ENCODE measurements at places on chromosomes 7 and 10.

DNA sequence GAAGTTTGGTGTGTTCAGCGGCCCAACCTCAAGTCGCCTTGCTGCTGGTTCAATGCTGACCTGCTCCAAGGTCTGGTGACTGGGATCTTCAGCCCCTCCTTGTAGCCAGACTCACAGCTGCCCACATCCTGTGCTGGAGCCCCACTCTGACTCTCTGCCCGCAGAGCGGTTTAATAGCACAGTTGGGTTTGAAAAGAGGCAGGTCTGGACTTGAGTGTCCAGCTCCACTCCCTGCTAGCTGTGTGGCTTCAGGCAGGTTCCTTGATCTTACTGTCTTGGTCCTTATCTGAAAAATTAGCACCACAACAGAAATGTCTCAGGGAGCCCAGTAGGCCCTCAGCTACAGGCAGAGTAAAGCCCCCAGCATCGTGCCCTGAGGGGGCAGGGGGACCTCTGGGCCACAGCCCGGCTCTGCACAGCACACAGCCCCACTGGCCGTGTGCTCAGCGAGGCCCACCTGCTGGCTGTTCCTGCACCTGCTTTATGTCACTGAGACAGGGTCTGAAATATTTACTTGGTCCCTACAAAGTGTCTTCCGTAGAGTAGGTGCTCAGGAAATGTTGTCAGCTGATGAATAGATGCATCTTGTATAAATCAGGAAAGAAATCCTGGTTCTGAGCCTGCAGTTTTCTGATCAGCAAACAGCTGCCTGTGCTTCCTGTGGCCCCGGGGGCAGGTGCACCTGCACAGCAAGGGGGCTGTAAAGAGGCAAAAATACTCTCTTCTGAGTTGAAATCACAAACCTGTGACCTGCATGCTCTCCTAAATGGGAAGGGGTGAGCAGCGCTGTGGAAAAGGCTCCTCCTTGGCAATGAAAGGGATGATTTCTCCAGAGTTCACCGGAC, 155.5 kb downstream of the SVIL start:
- no peak for DNase-seq

DNA sequence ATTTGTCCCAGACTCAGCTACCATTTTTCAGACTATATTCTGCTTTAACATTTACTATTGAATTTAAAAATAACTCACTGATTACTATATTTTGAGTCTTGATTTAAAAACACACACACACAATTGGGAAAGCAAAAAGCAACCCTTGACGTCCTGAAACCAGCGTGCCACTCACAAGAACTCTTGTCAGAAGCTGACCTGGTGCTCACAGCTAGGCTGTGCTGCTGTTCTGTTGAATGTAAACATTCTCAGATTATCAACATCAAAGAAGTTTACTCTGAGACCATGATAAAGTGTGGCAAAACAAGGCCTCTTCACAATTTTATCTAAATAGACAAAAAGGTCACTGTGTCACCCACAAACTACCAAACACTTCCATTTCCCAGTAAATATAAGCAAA, 62.6 kb upstream of the CACNA2D1 start:
- DNase-seq, result no peak

DNA sequence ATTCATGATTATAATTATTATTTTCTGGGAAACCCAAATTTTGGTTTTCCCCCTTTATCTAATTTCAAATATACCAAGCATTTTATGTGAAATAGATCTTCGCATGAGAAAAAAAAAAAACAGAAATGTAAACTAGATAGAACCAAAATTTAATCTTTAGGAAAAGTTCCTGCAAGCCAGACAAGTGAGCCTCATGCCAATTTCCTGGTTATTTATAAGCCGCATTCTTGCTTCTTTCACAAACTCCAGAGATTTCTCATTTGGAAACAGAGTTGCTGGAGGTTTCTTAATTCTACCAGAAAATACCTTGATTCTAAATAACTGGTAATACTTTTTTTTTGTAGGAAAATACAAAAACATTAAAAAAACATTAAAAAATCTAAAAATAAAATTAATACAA, 690.4 kb upstream of the IGFBP3 start:
- no peak for DNase-seq

- no peak for DNase-seq
These were observed 493.2 kb downstream of the TYW1 start for GRCh38 chr7:67489881-67490280.

- DNase-seq, result no peak
These were observed 22.2 kb upstream of the MALSU1 start for GRCh38 chr7:23276947-23277346.

DNA sequence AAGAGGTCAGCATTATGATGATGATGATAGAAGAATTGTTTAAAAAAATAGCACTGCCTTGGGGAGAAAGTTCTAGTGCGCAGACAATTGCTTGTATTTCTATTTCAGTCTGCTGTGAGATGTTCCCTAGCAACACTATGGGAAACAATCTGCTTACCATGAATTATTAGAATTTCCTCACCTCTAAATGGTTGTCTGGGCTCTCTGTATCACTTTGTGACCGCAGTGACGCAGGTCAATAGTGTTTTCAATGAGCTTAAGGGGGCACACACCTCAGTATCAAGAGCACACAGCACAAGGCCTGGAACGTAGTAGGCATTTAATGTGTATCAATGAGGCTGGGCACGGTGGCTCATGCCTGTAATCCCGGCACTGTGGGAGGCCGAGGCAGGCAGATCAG, 98.9 kb upstream of the TARP start:
- DNase-seq, result no peak

DNA sequence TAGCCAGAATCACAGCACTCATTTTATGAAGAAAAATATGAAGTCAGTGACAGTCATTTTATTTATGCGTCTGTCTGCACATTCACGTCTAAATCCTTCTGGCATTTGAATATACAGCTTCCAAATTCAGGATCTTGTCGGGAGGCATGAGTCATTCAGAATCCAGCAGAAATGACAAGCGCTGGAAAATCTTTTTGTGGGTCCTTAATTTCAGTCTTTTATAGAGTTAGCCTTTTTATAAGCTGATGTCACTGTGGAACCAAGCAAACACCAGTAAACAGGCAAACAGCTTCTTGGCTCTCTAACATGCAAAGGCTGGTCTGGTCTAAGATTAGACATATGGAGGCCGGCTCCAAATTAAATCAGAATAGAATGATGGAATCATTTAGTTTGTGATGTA, 388.2 kb upstream of the TEX47 start:
- no peak for DNase-seq

DNA sequence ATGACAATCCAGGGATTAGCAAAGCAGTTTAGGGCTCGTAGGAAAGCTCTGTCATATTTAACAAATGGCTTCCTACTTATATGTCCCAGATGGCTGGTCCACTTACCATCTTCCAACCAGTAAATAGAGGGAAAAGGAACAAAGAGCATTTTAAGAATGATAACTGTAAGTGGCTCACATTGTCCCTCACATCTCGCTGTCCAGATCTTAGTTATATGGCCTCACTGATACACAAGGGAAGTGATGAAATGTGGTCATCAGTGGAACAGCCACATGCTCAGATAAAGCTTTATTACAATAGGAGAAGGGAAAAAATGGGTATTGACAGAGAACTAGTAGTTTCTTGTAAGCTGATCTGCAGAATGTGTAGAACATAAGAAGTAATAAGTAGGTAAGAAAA, 35.8 kb downstream of the IQUB start:
- no peak for DNase-seq

GRCh38 chr7:20338285-20338684, 7.6 kb downstream of the ITGB8 start:
- no peak for DNase-seq

GRCh38 chr10:53166325-53166724, 393.7 kb upstream of the MBL2 start:
- no peak for DNase-seq

DNA sequence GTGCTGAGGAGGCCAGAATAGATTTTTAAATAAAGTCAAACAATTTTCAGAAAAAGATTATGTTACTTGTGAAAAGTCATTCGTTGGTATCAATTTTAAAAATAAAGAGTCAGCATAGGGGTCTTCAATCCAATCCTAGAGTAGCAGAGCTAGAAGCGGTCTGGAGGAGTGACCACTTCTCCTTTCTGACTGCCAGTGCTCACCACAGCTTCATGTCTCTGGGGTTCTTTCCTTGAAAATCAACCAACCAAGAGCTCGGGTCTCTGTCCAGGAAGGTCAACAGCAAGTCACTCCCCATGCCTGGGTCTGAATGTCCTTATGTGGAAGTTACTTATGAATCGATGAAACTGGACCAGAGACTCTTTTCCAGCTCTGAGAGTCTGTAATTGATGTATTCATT, 14.3 kb downstream of the PTPRN2 start:
- DNase-seq, result no peak

DNA sequence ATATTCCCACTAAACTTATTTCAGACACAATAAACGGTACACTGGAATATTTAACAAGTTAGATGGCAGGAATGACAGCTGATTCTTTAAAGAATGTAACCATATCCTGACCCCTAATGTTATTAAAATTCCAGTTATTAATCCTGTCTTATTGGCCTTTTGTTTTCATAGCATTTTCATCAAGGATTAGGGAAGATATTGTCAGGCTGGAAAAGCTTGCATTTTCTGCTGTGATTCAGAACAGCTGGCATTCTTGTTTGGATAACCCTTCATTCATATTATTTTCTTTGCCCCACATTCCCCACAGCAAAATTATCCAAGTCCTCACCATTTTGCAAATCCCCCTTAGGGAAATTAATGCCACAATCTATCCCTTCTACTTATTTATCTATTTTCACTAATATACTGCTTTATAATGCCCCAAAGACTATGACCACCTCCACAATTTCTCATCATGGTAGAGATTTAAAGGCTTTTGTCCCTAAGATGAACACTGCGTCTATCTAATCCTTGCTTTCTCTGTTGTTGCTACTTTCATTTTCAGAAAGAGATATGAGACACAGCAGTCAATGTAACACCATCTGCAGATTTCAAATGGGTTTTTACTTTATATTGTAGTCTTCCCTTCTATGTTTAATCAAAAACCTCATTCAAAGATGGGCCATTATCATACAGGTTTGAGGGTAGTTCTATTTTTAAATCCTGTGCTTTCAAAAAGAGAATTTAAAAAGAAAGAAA, 475.1 kb downstream of the PARD3 start:
- DNase-seq, result no peak

DNA sequence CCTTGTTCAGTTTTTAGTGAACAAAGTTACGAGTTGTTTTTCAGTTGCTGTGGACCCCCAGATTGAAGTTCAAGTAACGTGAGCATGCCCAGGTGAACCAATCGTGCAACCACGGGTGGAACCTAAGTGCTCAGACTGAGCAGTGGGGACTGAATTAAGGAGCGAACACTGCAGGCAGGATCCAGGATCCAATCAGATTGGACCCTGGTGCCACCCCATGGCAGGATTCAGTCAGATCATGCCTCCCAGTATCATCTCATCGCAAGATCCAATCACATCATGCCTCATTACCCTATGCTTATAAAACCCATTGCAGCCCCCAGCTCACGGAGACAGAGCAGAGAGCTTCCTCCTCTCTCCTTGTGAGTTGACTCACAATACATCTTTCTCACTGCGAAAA, 80.9 kb downstream of the PFKFB3 start:
- DNase-seq, result no peak

DNA sequence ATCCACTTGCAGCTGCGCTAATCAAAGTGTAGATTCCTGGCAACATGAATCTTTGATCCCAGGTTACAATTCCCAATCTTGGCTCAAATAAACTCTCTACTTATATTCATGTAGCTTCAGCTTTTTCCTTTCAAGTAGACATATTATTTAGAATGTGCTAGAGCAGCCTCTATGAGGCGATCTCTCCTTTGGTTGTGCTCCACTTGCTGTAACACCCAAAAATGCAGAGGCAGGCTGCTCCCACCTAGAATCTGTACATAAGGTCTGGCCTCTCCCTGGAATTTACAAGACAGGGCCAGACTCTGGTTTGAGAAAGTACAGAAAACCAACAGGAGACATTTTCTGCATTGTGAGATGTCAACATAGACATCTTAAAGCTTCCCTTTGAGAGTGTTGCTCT, 23.1 kb downstream of the ZNF107 start:
- DNase-seq, result no peak

DNA sequence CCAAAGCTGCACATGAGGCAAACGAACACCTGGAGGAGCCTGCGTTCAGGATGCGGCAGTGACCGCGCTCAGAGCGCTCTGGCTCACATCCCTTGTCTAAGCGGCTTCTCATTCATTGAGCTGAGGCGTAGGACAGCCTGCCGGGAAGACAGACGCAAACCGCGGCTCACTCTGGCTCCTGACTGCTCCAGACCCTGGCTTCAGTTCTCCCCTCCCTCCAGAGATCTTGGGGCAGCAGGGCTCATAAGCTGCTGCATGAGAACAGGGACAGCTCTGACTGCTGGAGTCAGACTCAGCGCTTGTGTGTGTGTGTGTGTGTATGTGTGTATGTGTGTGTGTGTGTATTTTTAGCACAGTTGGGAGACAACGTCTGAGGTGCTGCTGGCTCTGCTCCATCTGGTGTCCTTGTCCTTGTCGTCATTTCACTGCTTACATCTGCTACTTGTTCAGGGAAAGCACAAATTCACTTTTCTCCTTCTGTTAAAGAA, 15.8 kb upstream of the LYZL2 start:
- peak; percentile 34 for DNase-seq

DNA sequence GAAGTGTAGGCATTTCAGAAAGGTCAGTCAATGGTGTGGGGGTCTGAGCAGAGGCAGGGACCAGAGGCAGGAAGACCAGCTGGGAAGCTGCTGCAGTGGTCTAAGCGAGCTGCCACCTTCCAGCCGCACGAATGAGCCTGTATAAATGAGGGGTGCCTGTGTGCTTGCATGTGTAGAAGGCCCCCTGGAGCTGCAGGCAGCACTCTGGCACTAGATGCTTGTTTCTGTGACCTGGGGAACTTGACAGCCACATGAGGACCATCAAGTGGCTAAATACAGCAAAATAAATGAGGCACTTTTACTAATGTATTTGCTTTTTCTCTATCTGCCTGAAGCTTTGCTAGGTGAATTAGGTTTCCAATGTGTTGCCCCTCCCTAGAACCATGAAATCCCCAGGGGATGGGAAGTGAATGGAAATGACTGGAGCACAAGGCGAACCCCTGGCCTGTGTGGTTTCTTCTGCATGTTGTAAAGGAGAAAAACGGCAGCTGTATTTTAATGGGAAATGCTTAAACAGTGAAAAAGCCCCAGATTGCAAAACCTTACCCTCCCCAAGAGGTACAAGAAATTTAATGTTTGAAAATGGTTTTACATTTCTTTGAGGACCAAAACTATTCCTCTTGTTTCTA, 57.7 kb downstream of the PYROXD2 start:
- DNase-seq, result no peak

GRCh38 chr7:43851805-43852204, 17.5 kb downstream of the MRPS24 start:
- no peak for DNase-seq

Data from activated CD4-positive, alpha-beta T cell treated with anti-CD3 and anti-CD28 coated beads, Interleukin-2, amount 50 U/mL, for 16 hours (primary cell).